ENCODE measurements at places on chromosomes 1 and 21.

DNA sequence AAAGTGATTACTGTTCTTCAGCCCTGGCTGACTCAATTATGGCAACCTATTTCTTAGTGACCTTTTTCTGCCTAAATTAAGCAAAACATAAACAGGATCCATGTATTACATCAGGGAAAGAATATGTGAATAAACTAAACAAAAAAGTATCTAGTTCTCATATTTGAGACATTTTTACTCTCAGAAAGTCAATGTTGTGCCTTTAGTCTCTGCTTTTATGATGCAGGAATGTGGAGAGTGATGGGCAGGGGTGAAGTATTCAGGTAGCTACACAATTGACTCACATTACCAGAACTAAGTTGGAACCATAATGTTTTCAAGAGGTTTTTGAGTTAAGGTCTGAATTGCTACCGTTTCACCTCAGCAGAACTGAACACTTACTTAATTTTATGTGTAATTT is 462.7 kb upstream of the CXADR start:
- DNase-seq, result no peak

DNA sequence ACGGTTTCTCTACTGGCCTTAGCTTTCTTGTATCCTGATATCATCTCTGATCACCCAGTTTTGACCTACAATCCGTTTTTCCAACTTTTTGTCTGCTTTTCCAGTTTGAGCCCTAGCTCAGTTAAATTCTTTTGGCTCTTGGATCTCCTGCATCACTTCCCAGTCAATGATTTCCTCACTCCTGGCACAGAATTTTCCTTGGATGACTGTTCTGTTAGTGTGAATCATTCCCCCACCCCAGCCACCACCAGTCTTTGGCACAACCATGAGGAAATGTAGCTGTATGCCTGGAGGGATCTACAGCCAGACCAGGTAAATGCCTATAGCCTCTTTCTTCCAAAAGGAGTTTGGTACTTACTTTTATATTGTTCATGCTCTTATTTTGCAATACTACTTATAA is 187.2 kb upstream of the PTGFR start:
- no peak for DNase-seq

GRCh38 chr1:215547011-215547410 is 20.1 kb upstream of the KCTD3 start:
- DNase-seq, result no peak

- peak; percentile 41 for DNase-seq
Observed at GRCh38 chr21:46159841-46160656, 4.7 kb upstream of the FTCD start.

GRCh38 chr1:109438798-109439297 is 12.6 kb upstream of the PSMA5 start:
- no peak for DNase-seq

DNA sequence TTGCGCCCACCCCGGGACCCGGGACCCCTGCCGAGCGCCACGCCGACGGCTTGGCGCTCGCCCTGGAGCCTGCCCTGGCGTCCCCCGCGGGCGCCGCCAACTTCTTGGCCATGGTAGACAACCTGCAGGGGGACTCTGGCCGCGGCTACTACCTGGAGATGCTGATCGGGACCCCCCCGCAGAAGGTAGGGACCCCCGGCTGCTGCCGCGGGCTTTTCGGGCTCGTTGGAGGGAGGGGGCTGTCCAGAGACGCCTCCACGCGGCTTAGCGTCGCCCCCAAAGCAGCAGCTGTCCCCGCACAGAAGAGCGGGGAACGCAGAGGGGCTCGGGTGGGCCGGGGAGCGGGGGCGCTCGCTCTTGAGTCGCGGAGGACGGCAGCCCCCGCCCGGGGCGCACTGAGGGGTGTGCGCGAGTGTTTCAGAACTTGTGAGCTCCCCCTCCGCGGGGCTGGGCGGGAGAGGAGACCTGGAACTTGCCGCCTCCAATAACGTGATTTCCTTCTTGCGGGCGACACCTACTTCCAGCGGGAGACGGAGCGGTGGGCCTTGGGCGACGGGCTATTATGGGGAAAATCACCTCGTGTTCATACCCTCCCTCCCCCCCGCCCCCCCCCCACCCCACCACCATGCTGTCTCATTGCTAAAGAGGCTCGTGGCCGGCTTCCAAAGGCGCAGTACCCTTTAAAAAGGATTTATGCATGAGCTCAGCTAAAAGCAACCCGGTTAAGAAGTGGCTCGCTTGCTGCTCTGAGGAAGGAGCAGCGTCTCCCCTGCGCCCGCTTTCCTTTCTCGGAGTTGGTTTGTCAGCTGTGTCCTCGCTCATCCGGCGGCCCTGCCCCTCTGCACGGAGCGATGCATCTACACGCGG is 664 bp downstream of the BACE2 start:
- peak; percentile 62 for DNase-seq

DNA sequence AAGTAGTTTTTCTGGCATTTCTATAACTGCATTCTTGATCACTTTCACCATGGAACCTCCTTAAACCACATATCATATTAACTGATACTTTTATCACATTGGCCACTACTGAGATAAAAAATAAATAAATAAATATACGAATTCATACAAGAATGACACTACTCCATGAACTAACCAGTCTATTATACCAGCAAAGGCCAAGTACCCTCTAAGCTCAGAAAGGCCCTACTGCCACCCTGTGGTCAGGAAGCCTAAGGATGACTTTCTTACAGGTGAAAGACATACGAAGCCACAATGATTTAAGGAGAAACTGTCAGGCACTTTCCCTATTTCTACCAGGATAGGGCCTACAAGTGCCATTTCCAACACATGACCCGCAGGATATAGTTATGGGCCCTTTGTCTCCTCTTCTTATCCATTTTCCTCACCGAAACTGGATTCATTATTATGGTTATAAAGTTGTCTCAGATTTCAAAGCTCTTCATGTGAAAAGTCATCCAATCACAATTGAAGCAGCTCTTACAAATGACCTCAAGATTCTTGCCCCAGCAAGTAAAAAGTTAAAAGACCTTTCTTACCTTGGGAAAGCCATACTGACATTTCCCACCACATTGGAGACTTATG is 23.9 kb downstream of the DNAJC8 start:
- no peak for DNase-seq
